ENCODE measurements at places on chromosomes 2 and 18. TPM values are rescaled to one million over a fixed set of nuclear protein-coding genes. Genes with fewer than 3 reads are reported as not detected.

Gene LBH
- polyA plus RNA-seq, result 117 TPM

Gene UCN
- 1.6 TPM for polyA plus RNA-seq

Gene ALK
- polyA plus RNA-seq, result 0.22 TPM

Gene ZNF521
- polyA plus RNA-seq, result 31.2 TPM

Gene CRYGC
- not detected for polyA plus RNA-seq

GRCh38 chr18:37575646-37576045 lies 10.0 kb upstream of the CELF4 start:
- no peak for DNase-seq

- DNase-seq, result no peak
These were observed 96.4 kb upstream of the LINC00305 start for GRCh38 chr18:64245126-64245861.

- no peak for DNase-seq
These were observed 22.1 kb upstream of the DOCK10 start for GRCh38 chr2:225064362-225064761.

GRCh38 chr18:55743133-55743532 lies 155.1 kb upstream of the TCF4 start:
- DNase-seq, result no peak

DNA sequence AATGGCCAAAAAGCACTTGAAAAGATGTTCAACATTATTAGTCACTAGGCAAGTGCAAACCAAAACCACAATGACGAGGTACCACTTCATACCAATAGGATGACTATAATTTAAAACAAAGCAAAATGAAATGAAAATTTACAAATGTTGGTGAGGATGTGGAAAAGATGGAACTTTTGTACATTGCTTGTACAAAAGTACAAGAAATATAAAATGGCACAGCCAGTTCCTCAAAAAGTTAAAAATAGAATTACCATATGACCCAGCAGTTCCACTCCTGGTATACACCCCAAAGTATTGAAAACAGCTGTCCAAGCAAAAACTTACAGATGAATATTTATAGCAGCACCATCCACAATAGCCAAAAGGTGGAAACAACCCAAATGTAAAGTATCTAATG lies 107.8 kb upstream of the XPO1 start:
- no peak for DNase-seq

DNA sequence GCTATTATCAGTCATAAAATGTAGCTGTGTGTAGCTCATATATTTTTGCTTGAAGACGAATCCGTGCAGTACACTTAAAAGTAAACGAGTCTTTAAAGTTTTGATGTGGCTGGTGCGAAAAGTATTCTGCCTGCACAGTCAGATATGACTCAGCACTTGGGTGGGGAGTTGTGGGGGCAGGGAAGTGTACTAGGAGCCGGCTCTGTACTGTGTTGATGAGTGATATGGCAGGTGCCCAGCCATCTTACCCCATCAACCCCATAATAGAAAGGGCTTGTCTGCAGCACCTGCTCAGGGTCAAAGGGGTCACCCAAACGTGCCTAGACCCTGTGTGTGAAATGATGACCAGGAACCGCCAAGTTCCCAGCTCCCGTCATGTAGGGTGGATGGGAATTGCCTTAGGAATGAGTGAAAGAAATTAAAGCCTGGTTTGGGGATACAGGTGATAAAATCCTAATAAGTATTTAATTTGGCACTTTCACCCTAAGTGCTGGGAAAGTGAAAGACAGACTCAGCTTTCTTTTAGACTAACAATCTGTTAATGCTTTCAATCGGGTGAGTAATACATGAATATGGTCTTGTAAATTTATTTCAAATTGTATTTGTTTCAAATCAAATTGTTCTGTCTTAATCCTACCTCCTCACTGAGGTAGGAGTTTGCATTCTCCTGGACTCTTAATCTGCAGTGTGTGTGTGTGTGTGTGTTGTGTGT lies 48.0 kb downstream of the BCL2L11 start:
- DNase-seq, result no peak

DNA sequence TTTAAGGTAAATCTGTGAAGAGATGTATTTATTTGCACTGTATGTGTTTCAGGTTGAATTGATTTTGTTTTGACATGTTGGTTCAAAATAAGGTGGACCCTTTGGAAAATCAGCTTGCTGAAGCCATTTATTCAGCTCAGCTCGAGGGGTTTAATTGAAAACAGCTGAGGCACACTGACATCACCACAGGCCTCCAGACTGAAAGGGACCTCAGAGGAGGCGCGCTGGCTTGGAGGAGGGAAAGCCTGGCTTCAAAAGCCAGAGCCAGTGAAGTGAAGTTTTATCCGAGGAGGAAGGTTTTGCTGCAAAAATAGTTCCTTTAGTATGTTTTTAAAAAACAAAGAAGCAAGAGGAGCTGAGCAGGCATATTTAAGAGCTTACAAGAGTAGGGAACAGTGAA lies 26.9 kb upstream of the DNMT3A start:
- no peak for DNase-seq

DNA sequence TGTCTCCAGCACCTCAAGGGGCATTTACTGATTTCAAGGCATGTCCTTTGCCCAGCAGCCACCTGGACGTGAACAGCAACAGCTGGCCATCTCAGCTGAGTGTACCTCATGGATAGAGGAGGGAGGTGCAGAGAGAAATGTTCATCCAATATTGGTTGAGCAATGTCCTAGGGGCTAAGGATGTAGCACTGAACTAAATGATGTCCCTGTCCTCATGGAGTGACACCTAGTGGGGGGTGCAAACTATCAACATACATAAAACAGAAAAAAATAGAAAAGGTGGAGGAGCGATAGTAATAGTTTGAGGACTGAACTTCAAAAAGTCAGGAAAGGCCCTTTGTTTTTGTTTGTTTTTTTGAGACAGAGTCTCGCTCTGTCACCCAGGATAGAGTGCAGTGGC lies 4.8 kb upstream of the UGGT1 start:
- no peak for DNase-seq

DNA sequence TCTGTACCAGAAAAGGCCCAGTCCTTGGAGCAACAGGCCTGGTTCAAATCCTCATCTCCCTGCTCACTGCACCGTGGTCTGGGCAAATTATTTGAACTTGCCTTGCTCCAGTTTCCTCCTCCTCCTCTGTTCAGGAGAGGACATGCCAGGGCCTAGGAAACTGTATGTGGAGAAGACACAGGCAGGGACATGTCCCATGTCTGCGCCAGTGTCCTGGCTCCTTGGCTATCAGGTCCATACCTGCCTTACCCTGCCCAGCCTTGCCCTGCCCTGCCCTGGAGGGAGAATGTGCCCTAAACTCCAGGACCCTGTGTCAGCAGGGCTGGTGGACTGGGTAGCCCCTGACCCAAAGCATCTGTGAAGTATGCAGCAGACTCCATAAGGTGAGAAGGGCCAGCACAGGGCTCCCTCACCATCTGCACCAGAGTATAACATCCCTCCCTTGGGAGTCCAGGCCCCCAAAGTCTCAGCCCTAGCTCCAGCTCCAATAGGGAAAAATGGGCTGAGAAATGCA lies 165.3 kb downstream of the GALNT1 start:
- no peak for DNase-seq
